ENCODE measurements at places on chromosomes 13 and 19. TPM values are rescaled to one million over a fixed set of nuclear protein-coding genes. Genes with fewer than 3 reads are reported as not detected.

DNA sequence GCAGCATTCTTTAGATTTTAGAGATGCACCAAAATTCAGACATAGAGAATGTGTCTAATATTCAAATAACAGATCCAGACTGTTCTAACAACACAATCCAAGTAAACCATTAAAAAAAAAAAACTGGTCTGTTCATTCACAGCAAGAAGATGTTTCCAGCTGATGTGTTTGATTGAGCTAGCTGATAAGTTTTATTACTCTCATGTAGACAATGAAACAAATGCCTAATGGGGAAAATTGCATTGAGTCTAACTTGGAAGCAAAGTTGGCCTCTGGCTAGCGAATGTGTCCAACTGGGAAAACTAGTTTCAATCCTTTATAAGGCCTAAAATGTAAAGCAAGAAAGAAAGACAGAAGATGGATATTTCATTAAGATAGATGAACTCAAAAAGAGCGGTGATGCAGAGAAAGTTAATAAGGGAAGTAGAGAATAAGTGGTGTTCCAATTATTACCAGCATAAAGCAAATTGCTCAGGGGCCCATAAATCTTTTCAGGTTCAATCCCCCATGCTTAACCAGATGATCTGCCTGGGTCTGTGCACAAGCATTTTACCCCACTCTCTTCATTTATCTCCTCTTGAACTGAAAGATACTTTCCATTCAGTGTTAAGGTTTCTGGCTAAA is 54.2 kb downstream of the PCDH9 start:
- DNase-seq, result no peak

Gene EEF2
- polyA plus RNA-seq, result 1,697 TPM

- no peak for DNase-seq
Observed at GRCh38 chr19:29927944-29928625, 14.0 kb upstream of the URI1 start.

- no peak for DNase-seq
Observed at GRCh38 chr19:18789883-18790565, 1.1 kb downstream of the COMP start.

Gene MATK
- not detected for polyA plus RNA-seq

DNA sequence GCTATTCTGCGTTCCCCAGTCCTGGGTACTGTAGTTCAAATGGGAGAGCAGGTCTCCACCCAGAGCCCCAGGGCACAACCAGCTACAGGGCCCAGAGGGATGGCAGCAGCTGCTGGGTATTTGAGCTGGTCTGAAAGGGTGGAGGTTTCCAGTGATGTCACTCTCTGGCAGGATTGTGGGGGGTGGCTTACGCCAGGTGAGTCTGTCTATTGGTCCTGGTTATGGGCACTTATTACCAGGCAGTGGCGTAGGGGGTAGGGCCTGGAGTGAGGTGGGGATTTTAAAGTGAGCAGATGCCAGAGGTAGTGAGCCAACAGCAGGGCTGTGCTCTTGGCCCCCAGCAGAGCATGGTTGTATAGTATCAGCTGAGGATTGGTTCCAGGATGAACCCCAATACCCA is 6.2 kb downstream of the RPS19 start:
- DNase-seq, result no peak
